ENCODE measurements at places on chromosomes 5 and 9.

DNA sequence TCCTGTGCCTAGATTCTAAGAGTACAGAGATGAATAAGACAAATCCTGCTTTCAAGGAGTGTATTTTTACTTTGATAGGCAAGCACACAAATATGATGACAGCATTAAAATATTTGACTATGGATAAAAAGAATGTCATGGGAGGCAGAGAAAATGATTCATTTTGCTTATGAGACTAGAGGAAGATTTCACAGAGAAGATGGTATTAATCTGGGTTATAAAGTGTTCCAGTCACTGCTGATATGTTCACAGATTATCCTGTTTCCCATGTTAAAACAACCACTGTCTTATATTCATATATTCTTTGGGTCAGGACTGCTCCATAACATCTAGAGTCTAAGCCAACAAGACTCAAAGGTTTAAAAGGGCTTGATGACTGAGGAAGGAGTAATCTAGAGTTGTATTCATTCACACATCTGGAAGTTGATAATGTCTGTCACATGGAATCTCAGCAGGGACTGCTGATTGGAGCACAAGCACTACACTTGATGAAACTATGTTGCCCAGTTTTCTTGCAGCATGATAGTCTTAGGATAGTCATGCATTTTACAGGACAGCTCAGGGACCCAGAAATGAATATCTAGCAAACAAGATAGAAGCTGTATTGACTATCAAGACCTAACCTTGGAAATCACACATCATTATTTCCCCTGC is 79.3 kb downstream of the STARD4 start:
- DNase-seq, result no peak

DNA sequence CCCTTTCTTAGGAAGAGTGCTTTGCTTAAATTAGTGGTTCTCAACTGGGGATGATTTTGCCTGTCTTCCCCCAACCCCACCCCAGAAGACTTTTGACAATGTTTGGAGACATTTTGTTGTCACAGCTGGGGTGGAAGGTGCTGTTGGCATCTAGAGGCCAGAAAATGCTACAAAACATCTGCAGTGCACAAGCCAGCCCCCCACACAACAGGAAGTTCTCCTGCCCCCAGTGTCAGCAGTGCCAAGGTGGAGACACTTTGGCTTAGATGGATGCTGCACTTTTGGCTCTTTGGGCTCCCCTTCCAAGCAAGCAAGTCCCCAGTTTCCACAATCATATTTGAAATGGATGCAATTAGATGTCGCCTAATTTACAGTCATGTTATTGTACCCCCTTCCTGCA is 2.7 kb downstream of the HEMGN start:
- DNase-seq, result no peak

DNA sequence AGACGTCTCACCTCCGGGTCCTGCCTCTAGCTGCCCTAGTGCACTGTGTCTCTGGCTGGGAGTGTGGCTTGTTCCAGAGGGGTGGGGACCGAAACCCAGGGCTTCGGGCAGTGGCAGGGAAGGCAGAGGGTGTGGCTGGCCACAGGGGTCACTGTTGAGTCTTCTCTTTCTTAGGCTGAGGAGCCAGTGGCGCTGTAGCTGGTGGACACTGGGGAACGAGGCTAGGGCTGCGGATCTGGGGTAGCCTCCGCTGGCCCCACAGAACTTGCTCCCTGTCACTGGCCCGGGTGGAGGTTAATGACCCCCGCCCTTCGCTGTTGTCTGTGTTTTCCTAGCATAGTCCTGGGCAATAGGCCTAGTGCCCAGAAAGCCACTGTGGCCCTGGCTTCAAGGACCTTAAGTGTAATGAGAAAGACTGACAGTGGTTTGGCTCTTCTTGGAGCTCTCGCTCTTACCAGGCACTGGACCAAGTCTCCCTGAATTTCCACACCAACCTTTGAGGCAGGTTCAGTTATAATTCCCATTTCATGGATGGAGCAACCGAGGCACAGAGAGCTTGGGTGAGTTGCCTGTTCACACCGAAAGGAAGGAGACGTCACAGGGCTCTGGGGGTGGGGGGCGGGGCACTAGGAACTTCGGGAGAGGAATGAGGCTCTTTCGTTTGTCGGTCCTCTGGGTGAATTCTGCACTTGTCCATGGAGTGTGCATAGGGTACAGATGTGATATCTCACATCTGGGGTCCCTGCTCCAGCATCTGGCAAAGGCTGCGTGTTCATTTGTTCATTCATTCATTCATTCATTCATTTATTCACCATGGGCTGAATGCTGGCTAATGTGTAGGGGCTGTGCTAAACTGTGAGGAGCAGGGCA is 4.8 kb upstream of the IER5L start:
- DNase-seq, result no peak

DNA sequence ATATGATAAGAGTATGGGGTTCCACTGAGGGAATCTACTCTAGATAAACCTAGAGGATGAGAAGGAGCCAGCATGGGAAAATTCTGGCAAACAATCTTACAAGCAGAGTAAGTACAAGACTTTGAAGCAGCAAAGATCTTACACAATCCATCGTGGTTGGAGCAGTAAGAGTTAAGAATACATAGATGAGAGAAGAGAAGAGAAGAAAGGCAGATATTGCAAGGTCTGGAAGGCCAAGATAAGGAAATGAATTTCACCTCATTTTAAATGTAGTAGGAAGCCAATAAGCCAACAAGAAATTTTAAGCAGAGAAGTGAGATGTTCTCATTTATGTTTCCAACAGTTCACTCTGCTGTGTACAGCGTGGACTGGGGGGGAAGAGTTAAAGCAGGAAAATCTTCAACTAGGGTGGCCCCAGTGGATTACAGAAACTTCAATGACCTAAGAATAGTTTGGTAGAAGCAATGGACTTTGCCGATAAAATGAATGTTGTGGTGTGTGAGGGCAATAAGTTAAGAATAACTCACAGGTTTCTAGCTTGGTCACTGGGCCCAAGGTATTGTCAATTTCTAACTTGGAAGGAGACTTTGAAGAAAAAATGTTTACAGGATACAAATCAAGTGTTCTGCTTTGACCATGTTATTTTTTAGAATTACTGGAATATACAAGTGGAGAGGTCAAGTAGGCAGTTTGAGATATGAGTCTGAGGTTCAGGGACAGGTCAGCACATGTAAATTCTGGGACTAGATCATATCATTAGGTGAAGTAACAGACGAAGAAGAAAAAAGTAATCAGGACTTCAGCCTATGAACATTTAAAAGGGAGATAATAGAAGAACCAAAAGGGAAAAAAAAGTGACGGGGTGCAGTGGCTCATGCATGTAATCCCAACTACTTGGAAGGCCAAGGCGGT is 12.1 kb upstream of the ISOC1 start:
- DNase-seq, result no peak

GRCh38 chr5:172769616-172770373 is 1.2 kb downstream of the DUSP1 start:
- peak; percentile 68 for DNase-seq

DNA sequence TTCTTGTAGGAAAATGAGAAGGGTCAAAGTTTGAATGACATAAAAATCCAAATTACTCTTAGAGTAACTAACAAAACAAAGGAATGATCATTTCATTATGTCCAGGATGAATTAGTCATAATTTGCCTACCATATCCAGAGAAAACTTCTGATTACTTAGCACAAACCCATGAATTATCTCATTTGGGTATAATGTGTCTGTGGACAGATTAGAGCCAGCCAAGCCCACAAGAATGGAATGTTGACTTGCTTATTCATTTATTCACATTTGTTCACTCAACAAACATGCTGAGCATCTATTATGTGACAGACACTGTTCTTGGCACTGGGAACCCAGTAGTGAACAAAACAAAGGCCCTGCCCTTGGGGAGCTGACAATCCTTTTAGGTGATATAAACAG is 87.4 kb downstream of the APBA1 start:
- DNase-seq, result peak; percentile 40

- DNase-seq, result no peak
Measured at GRCh38 chr5:157283434-157283833, 17.5 kb downstream of the CYFIP2 start.

- DNase-seq, result no peak
Measured at GRCh38 chr5:33129309-33129708, 311.5 kb upstream of the TARS1 start.

GRCh38 chr5:33346534-33346933 is 94.2 kb upstream of the TARS1 start:
- DNase-seq, result no peak

GRCh38 chr5:1322955-1323802 is 21.7 kb downstream of the CLPTM1L start:
- no peak for DNase-seq

DNA sequence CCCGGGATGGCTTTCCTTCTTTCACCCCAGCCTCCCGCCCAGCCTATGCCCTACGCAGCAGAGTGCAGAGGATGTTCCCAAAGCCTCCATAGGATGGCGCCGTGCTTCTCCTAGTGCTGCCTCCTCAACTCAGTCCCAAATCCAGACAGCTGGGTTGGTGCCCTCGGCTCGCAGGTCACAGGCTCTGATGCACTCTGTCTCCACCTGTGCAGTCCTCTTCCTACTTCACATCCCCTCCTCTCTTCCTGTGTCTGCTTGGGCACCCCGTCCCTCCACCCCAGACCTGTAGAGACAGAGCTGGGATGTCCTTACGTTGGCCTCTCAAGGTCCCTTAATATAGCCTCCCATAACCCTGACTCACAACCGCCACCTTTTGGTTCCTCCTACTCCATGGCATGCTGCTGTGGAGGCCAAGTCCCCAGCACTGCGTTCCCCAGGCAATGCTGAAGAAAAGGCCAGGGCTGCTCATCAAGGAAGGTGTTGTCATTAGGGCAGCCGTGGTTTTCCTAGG is 314.4 kb downstream of the GADD45G start:
- DNase-seq, result peak; percentile 10

DNA sequence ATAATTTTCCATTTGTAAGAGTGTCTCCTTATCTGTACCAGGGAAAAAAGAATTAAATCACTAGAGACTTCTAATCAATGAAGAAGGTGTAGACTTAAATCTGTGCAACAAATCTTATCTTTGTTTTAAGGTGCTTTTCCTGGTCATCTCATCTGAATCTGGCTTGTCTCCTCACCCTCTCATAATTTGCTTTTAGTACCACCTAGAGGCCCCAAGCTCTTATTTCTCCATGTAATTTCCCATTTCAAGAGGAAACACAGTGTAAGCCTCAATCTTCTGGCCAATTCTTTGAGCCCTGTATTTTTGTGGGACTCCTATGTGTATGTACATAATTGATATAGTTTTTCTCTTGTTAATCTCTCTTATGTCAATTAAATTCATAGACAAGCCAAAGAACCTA is 1975.3 kb upstream of the CDH6 start:
- no peak for DNase-seq

DNA sequence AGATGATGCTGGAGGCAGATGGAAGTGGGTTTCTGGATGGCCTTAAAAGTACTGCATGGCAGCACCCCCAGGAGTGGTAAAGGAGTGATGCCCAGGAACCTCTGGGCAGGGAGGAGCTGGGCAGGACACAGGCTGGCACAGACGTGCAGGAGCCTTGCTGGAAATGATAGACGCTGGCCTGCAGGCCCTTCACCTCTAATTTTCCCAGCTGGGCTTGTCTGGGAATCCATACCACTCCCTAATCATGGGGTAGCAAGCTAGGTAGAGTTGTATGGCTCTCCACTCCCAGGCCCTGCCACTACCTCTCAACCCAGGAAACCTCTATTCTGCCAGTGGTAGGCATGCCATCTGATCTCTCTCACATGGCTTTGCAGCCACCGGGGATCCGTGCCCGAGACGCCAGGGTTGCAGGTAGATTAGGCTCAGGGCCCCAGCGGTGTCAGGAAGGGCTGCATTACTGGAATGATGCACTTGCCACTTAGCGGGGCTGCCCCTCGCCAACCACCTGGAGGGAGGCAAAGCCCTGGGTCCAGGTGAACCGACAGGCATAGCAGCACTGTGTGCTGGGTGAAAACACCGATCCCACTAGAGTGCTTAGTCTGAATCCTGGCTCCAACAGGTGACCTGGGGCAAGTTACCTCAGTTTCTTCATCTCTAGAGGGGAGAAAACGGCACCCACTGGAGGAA is 79.6 kb upstream of the SLC25A51 start:
- DNase-seq, result no peak

DNA sequence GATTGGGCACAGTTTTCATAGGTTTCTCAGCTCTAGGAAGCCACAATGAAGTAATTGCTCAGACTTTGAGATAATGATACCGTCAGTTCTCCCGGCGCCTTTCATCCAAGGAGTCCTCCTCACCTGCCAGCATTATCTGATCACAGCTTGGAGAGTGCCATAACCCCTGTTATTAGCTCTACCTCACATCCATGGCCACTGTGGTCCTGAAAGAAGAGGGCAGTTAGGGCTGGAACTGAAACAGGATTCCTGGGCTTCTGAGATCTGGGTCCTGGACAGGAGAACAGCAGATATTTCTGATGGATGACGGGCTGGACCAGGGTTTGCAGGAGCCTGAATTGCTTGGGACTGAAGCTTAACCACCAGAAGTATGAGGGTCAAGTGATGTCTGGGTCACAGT is 13.5 kb downstream of the RGS3 start:
- no peak for DNase-seq

DNA sequence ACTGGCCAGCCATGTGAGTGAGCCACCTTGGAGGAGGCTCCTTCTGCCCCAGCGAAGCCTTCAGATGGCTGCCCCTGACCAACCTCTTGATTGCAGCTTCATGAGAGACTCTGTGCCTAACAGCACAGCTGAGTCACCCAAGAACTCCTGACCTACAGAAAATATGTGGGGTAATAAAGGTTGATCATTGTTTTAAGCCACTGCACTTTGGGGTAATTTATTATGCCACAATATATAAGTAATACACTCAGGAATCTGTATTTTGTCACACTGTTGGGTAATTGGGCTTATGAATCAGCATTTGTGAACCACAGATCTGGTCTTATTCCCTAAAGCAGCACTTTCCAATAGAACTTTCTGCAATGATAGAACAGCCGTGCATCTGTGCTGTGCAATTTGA is 24.4 kb upstream of the VDAC1 start:
- peak; percentile 64 for DNase-seq

DNA sequence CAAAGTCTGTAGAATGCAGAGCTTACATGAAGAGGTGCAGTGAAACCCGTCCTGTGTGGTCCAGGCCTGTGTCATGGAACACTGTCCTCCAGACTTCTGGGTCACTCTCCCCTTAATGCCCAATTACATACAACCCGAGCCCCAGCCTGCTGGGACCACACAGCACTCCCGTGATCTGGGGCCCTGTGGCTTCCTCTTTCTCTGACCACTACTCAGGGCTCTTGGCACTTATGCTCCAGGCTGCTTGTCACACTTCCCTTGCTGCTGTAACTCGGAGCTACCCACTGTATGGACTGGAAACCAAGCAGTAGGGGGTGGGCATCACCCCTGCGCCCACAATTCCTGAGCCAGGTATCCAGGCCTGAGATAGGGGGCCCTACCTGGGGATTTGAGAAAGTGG is 10.3 kb upstream of the IL3 start:
- DNase-seq, result no peak

- no peak for DNase-seq
Measured at GRCh38 chr9:7387840-7388239, 411.7 kb downstream of the DMAC1 start.
